ENCODE measurements at places on chromosomes 7 and 10.
A peak's percentile ranks its signal among the peaks of the same experiment; 100 is the strongest.

DNA sequence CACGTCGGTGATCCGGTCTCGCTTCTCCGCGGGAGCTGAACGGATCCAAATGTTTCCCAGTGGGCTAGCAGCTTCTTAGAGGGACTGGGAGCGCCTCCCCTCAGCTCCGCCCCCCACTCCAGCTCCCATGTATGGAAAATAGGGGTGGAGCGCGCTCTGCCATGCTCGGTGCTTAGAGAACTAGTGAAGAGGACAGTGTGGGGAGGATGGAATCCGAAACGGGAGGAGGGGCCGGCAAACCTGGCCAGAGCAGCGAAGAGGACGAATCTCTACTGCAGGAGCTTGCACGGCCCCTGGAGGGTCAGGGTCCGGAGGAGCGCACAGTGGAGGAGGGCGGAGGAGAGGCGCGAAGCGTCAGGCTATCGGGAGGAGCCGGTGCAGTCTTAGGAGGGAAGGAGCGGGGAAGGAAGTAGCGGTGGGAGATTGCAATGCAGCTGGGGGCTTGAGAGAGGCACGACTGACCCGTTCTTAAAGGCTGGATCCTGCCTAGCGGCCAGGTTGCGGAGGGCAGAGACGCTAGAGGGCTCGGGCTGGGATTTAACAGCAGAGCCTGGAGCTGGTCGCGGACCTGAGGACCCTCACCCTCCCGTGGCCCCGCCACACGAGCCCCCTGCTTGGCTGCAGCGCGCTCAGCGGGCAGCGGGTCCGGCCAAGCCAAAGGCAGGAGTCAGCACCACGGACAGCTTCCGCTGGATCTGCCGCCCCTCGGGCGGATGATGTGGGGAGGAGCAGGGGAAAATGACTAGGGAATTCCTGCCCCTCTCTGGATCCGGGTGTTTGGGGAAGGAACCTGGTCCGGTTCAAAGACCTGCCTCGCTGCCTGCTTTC, at the start of gene PRLHR:
Gene PRLHR (minus strand): TSS at position 51 of the 828 bp plus-strand sequence. CDS start 404 bp downstream, outside the sequence.
- peak; percentile 14 for DNase-seq

DNA sequence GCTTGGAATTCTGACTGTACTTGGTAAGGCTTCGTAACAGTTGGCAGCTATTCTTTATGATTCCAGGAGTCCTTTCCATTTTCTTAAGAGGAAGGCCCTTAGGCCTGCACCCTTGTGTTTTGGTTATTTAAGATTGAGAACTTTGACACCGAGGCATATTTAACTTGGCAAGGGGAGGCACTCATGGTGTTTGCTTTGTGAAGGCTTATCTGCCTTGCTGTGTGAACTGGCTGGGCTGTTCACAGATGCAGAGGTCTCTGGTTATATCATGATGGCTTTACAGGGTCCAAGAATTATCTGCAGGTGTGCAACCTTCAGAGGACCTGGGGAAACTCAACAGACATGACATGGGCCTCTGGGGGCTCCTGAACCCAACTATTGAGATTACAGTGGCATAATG, 833 bp upstream of the PNLIPRP1 start:
- no peak for DNase-seq

GRCh38 chr7:114081606-114082425, 163.0 kb upstream of the PPP1R3A start:
- no peak for DNase-seq

GRCh38 chr7:83819911-83820310, 171.0 kb upstream of the SEMA3E start:
- DNase-seq: no peak

DNA sequence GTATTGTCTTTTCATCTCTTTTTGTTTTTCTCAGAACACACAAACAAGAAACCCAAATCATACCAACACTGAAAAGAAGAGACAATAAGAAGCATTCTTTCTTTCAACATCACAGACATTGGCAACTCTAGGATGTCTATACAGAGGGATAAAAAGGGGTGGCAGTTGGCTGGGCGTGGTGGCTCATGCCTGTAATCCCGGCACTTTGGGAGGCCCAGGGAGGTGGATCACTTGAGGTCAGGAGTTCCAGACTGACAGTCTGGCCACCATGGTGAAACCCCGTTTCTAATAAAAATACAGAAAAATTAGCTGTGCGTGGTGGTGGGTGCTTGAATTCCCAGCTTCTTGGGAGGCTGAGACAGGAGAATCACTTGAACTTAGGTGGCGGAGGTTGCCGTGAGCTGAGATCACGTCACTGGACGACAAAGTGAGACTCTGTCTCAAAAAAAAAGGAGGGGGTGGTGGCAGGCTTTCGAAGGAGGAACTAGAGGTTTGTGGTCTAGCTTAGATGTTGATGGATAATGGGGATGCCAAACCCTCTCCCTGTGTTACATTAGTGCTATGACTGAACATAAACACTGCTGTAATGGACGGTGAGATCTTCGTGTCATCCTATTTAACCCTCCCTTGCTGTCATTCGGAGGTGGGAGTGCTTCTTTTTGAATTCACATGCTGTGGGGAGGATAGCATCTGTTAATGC, 9.4 kb downstream of the CNNM2 start:
- no peak for DNase-seq

DNA sequence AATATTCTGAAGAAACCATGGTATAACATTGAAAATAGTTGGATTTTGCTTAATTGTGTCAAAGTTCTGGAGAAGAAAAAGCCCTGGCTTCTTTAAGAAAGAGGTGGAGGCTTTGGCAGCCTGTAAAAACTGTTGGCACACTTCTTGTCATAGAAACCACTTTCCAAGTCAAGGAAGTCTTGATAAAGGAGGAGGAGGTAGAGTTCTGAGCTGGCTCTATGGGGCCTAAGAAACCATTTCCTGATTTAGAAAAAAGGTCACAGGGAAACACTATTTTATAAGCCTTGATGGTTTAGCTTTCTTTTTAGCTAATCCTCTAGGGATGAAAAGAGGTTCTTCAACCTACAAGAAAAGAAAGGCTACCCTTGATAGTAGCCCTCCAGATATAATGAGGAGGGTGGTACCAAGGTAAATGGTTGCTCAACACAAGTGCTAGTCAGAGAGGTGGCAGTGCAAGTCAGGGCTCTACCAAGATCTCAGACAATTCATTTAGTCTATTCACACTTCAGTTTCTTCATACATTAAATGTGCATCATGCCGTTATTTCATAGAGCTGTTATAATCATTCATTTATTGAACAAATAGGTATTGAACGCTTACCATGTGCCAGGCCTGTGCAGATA, 346.9 kb downstream of the RNLS start:
- DNase-seq: no peak

DNA sequence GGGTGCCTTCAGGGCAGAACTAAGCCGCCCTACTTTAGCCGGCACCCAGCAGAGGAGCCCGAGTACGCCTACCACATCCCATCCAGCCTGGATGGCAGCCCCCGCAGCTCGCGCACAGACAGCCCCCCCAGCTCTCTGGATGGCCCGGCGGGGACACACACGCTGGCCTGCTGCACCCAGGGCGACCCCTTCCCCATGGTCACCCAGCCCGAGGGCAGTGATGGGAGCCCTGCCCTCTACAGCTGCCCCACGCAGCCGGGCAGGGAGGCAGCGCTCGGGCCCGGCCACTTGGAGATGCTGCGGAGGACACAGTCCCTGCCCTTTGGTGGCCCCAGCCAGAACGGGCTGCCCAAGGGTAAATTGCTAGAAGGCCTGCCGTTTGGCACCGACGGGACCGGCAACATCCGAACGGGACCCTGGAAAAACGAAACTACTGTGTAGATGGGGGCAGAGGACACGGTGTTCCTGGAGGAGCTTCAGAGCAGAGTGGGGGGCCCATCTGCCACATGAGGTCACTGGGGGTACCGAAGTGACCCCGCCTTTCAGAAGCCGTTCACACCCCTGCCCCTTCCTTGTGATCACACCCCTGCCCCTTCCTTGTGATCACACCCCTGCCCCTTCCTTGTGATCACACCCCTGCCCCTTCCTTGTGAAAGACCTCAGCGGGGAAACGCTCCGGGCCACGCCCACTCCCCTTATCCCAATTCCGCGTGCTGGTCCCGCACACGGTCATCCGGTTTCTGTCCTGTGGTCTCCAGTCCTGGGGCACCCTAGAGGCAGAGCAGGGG, 30.8 kb upstream of the KNDC1 start:
- no peak for DNase-seq

GRCh38 chr10:19930936-19931893, 115.0 kb downstream of the PLXDC2 start:
- DNase-seq: no peak

DNA sequence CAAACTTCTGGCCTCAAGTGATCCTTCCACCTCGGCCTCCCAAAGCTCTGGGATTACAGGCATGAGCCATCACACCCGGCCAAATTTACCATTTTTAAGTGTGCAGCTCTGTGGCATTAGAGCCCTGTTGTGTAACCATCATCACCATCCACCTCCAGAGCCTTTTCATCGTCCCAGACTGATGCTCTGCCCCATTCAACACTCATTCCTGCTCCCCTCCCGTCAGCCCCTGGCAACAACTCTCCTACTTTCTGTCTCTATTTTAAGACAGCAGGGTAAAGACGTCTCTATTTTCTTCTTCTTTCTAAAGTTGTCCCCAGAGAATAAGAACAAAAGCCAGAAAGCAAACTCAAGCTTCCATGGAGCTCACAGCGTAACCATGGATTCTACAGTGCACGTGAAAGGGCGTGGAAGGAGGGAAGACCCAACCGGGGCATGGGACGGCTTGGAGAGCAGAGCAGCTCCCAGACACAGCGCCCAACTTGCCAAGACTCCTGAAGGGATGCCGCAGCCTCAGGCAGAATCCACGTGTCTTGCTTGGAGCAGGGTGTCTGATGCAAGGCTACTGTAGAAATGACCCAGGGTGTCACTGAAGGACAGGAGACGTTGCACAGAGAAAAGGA, 42.7 kb upstream of the PITRM1 start:
- DNase-seq: no peak

- no peak for DNase-seq
Measured at GRCh38 chr7:36884910-36885309, 160.6 kb upstream of the AOAH start.
